AG10803 (cell line): ENCODE measurements at places on chromosomes 1 and 21.

- DNase-seq: no peak
These were observed 21.5 kb downstream of the DHCR24 start for GRCh38 chr1:54865238-54866073.

DNA sequence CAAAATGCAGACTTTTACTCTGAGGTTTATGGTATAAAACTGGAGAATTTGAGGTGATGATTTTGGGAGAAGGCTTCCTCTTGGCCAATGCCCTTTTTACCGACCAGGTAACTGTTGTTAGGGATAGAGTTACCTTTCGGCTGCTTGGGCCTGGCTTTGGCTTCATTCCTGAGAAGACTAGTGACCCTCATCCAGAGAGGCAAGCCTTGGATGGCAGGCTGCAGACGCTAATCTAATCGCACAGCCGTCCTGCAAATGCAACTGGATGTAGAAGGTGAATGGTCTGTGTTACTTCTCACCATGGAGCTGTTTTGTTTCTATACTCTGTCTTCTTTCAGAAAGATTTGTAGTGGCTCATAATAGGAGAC, 124.6 kb downstream of the CNIH3 start:
- no peak for DNase-seq

DNA sequence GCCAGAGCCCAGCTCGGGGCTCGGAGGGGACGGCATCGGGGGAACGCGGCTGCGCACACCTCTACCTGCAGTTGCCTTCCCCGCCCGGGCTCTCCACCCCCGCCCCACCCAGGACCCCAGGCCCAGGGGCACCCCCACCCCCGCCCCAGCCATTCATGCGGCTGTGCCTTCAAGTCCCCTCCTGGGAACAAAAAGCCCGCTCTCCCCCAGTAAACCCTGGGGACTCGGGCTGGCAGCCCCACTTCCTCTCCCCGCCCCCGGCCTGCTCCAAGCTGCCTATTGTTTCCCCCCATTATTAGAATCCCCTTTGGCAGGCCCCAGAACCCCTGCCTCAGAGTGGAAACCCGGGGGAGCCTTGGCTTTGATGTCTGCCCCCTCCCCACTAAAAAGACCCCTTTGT, 18.0 kb downstream of the MEGF6 start:
- DNase-seq: no peak

DNA sequence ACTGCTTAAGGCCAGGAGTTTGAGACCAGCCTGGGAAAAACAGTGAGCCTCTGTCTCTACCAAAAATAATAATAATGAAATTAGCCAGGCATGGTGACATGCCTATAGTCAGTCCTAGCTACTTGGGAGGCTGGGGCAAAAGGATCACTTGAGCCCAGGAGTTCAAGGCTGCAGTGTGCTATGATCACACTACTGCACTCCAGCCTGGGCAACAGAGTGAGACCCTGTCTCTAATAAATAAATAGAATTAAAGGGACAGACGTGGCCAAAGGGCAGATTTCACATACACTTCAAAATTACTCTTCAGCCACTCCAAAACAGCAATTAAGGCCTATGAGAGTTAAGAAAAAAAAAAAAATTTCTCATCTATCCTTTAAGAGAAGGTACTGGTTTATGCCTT, 45.7 kb downstream of the GATAD2B start:
- no peak for DNase-seq

- DNase-seq: no peak
These were observed 29.1 kb upstream of the SOAT1 start for GRCh38 chr1:179264507-179264906.

GRCh38 chr1:167821969-167822685, 91.8 kb downstream of the ADCY10 start:
- DNase-seq: peak; percentile 67

GRCh38 chr1:86507935-86508582, 38.8 kb upstream of the CLCA4 start:
- DNase-seq: peak; percentile 60

DNA sequence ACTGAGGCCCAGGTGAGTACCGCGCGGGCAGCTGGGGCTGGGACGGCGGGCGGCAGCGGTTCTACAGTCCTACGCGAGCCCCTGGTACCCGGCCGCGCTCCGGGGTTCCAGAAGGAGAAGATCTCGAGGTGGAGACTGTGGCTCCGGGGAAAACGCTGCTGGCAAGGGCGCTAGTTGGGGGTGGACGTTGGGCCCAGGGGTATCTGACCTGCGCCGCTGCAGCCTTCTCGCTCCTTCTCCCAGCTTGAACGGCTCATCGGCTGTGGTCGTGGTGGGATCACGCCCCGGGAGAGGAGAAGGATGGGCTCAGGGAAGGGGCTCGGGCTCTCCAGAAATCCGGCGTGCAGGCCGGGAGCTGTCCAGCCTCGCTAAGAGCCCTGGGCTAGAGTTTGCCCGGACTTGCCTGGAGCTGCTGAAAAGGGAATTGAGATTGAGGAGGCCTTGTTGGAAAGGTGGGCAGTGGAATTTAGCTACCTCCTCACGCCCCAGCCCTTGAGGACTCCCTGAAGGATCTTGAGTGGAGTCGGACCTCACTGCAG, 1.1 kb upstream of the POU3F1 start:
- DNase-seq: peak; percentile 40

- peak; percentile 91 for DNase-seq
These were observed 21.5 kb upstream of the TMEM222 start for GRCh38 chr1:27300341-27301051.

- no peak for DNase-seq
These were observed 6.4 kb downstream of the MT1HL1 start for GRCh38 chr1:236997882-236998281.

DNA sequence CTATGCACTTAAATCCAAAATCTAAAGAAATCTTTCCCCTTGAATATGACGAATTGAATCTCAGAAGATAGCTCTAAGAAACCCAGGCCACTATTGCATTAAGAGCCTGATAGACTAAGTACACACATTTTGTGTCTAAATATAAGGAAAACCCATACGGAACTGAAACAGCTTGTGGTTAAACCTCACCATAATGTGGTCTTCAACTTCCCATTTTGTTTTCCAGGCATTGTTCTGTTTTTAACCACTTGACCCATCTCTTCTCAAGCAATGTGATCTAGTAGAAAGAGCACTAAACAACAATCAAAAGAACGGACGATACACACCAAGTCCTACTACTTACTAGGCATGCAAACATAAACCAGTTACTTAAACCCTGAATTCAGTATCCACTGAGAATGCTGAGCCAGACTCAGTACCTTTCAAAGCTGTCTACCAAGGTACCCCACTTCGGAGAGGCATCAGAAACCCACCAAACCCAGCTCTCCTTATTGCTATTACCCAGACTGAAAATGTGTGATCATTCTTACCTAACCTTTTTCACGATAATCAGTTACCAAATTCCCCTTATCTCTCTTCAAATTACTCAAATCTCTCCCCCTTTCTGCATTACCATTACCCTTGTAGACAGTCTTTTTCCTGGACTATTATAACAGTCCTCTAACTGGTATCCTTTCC, 12.8 kb downstream of the OTUD7B start:
- no peak for DNase-seq
